ENCODE measurements at places on chromosomes 1 and 21.

GRCh38 chr1:87369736-87370478 is 41.2 kb downstream of the LMO4 start:
- DNase-seq = no peak

DNA sequence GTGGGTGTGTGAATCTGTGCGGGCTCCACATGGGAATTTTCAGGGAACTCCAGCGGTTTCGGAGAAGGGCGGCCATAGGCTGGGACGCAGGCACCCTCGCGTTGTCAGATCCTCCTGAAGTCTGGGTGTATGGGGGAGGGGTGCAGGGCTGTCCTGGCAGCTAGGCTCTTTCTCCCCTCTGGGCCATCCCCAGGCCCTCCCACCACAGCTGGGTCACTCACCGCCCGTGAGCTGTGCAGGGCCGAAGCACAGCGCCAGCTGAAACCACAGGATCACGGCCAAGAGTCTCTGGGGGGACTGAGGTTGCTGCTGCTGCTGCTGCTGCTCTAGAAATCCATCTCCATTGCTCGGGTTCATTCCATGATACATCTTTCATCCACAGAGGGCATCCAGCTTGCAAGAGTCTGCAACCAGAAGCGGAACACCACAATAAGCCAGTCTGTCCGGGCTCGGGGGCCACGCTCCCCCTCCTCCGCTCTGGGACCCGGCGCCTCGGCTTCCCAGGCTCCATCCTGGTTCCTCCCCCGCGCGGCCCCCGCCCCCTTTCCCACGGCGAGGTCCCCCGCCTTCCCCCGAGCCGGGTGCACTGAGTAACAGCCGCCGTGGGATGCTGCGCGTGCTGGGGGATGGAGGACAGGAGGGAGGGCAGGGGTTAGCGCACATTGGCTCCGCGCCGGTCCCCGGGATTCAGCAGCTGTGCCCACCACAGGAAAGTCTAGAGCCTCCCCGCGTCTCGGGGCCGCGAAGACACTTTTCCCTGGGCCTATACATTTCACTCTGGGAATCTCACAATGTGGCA is 720 bp downstream of the SUSD4 start:
- no peak for DNase-seq

GRCh38 chr1:235892202-235892601 is 25.5 kb upstream of the LYST start:
- no peak for DNase-seq

GRCh38 chr1:31036749-31037500 is 28.6 kb downstream of the PUM1 start:
- DNase-seq = no peak

- DNase-seq = no peak
These were observed 29.9 kb downstream of the SPAG17 start for GRCh38 chr1:118155106-118155505.

DNA sequence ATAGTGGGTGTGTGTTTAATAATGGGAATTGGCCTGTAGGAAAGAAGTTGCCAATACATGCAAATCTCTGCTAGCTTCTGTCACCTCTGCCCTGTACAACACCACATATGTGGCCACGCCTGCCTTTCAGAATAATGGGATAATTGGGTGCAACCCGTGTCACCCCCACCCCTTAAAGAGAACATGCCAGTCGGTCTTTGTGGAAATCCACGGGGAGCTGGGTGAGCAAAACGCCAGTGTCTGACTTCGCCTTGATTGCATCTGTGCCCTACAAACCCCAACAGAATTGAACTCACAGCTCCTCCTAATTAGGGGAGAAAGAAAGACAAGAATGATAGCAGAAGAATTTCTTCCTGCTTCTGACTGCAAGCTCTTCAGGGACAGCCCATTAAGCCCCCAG is 6.4 kb upstream of the PLXNA2 start:
- no peak for DNase-seq

DNA sequence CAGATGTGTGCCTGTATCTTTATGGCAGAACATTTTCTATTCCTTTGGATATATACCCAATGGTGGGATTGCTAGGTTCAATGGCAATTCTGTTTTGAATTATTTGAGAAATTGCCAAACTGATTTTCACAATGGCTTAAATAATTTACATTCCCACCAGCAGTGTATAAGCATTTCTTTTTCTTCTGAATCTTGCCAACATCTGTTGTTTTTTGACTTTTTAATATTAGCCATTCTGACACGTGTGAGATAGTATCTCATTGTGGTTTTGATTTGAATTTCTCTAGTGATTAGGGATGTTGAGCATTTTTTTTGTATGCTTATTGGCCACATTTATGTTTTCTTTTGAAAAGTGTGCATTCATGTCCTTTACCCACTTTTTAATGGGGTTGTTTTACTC is 864.3 kb upstream of the ADAMTS5 start:
- DNase-seq = no peak

DNA sequence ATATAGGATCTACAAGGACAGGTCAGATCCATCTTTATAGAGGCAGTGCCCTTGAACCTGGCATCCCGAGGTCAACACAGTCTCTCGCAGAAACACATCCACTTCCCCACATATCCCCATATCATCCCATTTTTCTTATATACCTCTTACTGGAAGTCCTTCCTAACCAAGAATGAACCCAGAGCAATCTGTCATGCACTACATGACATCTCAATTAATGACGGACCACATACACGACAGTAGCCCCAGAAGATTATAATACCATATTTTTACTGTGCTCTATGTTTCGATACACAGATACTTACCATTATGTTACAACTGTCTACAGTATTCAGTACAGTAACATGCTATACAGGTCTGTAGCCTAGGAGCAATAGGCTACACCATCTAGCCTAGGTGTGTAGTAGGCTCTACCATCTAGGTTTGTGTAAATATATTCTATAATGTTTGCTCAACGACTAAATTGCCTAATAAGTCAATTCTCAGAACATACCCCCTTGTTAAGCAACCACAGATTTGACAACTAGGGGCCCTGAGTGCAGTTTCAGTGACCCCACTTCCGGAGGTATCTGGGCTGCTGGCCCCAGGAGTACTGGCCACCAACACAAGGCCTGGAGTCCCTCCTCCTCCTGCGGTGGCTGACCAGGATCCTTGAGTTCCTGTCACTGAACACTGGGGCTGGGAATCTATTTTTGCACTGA is 28.1 kb downstream of the PTPN14 start:
- no peak for DNase-seq

DNA sequence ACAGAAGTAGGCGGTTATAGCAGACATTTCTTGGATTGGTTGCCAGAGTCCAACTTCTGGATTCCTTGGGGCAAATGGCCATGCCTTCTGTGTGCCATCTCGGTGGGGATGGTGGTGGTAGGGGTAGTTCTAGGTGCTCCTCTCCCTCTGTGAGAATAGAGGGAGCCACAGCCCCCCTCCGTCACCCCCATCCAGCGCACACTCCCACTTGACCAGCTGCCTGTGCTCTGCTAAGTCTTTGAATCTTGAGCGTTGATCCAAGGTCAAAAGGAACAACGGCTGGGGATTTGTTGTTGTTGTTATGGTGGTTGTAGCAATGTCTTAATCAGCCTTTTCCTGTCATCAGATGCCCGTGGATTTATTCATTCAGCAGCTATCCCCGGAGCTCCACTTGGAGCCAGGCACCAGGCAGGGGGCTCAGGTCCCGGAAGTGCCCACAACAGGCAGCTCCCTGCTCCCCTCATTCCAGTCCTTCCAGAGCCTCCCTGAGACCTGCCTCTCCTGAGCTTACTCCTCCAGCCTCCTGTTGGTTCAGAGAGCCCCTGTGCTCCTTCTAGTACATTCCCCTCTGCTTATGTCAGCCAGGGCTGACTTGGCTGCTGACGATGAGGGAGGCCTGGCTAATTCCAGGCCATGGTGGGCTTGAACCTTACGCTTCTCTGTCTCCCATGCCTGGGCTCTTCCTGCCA is 146.6 kb upstream of the WNT4 start:
- DNase-seq = no peak

DNA sequence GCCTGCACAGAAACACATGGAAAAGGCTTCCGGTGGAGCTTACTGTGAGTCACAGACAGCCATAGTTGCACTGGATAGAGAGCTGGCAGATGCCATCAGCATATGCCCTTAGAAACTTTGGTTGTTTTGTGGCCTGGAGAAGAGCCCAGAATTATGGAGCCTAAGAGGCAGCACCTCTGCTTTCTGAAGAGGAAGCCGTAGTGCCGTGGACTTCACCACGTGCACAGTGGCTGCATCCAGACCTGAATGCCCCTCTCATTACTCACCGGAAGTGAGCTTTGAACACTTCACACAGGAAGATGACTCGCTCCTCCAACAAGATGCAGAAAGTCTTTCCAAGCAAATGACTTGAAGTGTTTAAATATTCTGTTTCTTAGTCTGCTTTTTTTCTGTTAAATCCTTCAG is 28.4 kb downstream of the JUN start:
- DNase-seq = no peak

DNA sequence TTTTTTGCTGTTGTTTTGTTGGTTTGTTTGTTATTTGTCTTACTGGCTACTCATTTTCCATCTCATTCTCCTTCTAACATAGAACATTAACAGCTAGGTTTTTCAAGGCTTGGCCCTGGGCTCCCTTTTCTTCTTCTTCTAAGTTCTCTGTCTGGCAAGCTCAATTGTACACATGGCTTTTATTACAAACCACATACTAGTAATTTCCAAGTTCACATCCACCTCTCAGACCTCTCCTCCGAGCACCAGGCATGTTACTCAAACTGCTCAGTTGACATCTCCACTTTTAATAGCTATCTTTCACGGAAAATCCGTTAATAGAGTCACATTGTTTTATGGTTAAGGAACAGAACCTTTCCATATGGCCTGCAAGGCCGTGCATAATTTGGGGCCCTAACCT is 736.9 kb upstream of the ADAMTS5 start:
- DNase-seq = no peak

- no peak for DNase-seq
These were observed 37.1 kb upstream of the CSF1 start for GRCh38 chr1:109873278-109874175.

GRCh38 chr1:225707824-225708223 is 54.9 kb upstream of the ENAH start:
- DNase-seq = no peak

DNA sequence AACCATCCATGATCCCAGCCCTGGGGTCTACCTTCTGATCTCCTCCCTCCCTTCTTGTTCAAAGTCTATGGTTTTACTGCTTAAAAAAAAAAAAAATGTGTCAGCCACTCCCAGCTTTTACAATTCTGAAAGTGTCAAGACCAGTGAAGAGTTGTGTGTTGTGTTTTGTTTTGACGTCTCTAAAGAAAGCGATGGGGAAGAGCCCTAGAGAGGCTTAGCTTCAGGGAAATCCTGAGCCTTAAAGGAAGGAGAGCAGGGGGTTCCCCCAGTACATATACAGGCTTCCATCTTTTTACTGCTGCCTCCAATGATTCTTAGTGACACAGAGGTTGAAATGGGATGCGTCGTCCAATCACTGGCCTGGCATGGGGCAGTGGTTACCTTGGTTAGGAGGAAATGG is 13.9 kb upstream of the FMOD start:
- no peak for DNase-seq

DNA sequence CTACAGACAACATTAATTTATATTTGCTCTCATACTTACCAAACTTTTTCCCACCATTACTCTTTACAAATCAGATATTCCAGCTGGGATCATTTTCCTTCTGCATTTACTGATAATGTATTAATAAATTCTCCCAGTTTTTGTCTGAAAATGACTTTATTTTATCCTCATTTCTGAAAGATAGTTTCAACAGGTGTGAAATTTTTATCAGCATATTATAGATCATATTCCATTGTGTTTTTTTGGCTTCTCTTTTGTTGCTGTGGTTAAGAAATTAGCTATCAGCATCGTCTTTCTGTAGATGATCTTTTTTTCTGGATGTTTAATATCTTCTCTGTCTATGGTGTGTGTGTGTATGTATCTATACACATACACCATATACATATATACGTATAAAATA is 2.7 kb downstream of the CFAP57 start:
- DNase-seq = no peak

DNA sequence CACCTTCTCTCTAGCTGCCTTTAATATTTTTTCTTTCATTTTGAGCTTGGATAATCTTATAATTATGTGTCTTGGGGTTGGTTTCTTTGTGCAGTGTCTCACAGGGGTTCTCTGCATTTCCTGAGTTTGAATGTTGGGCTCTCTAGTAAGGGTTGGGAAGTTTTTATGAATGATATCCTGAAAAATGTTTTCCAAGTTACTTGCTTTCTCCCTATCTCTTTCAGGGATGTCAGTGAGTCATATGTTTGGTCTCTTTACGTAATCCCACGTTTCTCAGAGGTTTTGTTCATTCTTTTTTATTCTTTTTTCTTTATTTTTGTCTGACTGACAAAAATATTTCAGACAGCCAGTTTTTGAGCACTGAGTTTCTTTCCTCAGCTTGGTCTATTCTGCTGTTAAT is 55.4 kb upstream of the CCDC190 start:
- DNase-seq = no peak

DNA sequence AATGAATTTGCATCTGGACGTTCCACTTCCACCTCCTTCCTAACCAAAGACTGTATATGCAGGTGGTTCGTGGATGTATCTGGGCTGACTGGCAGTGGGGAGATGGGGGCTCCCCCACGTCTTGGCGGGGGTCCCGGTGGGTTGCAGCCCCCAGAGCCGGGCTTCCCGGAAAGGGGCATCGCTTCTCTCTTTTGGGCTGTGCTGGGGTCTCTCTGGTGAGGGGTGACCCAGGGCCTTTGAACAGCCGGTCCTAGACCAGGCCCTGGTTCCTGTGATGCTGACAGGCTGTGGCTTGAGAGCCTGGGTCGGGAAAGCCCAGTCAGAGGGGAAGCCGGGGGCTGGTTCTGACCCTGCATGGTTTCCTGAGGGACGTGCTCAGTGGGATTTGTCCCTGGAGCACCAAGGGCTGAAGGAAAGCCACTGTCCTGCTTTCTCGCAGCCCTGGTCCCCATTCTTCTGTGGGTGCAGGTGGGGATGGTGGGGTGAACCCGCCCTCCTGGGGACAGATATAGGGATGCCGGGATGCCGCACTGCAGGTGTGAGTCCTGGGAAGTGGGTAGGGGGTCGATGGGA is 29.8 kb downstream of the COL18A1 start:
- no peak for DNase-seq

GRCh38 chr1:86499987-86500593 is 31.4 kb downstream of the CLCA1 start:
- DNase-seq = no peak
